ENCODE measurements at places on chromosomes 3 and 15.

DNA sequence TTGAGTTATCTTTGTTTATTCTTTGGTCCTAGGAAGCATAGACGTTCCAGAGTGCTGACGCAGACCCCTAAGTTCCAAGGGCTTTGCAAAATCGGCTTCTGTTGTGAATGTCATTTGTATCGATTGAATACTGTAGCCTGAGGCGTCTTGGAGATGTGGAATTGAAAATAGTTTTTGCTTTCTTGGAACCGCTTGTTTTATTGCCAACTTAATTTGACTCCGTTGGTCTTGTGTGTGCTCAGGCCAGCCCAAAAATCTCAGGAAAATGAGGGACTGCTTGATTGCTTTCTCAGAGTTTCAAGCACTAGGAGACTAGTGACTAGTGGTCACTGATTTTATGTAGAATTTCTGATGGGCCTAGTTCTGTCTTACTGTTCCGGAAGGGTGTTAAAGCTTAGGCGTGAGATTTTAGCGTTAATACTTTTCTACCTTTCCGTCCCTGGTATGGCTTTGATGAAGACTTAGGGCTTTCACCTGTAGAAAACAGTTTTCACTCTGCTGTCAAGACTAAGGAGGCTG, 263 bp upstream of the UTS2B start:
- no peak for DNase-seq

DNA sequence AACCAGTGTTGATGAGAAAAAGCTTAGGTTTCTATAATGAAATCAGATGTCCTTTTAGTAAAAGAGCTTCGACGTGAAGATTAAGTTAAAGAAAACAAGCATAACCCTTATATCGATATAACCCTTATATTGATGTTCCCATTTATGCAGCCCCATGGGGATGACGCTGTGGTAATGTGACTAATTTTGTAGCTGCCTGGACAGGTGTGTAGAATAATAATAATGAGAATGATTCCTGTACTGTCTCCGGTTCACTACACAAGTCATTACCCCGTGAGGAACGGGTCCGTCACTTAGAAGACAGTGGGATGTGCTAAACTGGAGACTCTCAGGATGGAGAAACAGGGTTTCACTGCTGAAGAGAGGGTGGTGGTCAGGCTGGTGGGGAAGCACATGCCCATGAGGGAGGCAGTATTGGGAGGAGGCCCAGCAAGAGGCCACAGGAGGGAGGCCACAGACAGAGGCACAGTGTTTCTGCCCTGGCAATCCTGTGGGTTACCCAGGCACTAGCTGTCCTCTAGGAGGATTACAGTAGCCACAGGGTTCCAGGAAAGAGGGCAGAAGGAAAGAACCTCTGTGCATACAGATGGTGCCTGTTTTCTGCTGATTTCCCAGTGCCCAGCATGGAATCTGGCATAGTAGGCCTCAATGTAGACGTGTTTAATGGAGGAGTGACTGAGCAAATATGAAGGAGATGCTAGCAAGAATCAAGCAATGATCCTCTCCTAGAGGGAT, 191.1 kb upstream of the TSC22D2 start:
- DNase-seq = no peak

GRCh38 chr3:190491533-190492054, 22.3 kb upstream of the IL1RAP start:
- no peak for DNase-seq

GRCh38 chr3:87800516-87800915, 258.3 kb downstream of the CGGBP1 start:
- no peak for DNase-seq

GRCh38 chr3:100269410-100270214, 8.8 kb downstream of the TBC1D23 start:
- no peak for DNase-seq

GRCh38 chr3:29429055-29429679, 148.3 kb downstream of the RBMS3 start:
- DNase-seq = no peak

DNA sequence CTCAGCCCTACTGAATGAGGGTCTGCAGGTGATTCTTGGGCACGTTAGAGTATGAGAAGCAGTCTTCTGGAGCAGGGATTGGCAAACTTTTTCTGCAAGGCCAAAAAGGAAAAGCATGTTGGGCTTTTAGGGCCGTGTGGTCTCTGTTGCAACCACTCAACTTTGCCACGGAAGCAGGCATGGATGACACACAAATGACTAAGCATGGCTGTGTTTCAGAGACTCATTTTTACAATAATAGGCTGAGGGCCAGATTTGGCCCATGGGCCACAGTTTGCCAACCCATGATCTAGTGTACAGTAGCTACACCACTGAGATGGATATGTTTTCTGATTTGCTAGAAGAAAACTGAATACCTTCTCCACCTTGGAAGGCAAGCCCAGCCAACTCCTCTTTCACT, 66.1 kb upstream of the PRICKLE2 start:
- DNase-seq = no peak
